ENCODE measurements at places on chromosomes 7 and 10.
A peak's percentile ranks its signal among the peaks of the same experiment; 100 is the strongest.

GRCh38 chr10:73494877-73495225 is 973 bp downstream of the PPP3CB start:
- DNase-seq, result no peak

DNA sequence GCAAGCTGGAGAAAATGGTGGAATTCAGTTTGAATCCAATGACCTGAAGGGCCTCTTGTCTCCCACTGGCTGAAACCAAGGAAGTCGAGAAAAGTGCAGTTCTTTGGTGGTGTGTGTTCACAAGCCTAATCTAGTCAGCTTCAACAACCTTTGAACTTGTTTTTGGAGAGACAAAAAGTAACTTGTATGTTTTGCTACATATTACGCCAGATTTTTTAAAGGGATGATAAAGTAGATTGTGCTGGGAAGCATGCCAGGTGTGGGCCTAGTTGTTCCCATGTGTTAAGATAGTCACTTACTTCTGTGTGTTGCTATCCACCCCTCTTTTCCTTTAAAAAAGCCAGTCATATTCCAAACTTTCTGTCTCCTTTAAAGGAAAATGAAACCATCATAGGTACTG is 79.7 kb upstream of the FAM3C start:
- DNase-seq, result no peak

DNA sequence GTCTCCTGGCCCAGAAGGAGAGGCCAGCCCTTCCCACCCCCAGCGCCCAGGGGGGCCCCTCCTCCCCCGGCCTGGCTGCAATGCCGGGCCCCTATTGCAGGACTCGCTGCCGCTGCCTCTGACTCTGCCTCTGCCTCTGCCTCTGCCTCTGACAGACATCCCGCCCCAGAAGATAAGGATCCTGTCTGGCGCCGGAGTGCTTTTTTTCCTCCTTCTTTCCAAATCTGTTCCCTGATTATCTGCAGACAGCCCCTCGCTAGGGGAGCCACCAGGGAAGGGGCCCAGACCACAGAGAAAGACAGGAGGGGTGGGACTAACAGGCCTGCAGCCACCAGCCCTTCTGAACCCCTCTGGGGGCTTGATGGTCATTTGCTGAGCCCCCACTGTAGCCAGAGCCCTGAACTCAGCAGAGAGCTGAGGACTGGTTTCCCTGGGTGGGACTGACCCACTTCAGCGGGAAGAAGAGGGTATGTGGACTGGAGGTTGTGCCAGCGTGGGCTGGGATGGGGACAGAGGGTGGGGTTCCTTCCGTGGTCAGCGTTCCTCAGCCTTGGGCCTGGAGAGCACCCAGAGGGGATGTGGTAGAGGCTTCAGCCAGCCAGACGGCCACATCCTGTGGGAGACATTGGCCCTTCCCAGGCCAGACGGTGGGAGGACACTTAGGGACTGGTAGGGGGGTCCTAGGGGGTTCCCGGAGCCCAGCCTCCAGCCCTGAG is 22.8 kb downstream of the UNC5B start:
- no peak for DNase-seq

DNA sequence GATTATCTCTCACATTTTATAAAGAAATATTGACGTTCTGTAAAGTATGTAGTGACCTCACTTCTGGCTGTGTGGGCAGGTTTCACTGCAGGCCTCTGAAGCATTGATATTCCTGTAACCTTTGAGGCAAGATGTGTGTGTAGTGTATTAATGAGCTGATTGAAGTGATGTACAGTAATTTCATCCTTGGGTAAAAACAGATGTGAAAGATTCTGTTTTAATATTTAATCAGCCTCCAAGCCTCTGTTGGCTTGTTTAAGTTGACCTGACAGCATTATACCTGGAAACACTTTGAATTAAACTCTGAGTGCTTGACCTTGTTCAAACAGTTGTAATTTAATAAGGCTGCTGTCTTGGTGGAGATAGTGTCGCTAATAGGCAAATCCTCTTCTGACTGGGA is 74.9 kb downstream of the KAT6B start:
- no peak for DNase-seq

DNA sequence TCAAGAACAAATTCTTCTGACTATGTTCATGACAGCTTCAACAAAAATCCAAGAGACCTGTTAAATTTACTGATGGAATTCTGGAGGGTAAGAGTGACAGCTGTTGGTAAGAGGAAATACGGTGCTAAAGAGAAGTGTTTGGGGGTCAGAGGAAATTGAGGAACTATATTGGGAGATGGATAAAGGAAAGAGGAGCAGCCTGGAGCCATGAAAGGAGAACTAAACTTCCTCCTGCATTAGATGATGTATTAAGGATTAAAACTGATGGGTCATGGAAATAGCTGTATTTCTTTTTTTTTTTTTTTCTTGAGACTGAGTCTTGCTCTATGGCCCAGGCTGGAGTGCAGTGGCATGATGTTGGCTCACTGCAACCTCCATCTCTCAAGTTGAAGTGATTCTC is 95.3 kb downstream of the HERPUD2 start:
- DNase-seq, result no peak

GRCh38 chr10:91040343-91040742 is 119.5 kb upstream of the ANKRD1 start:
- DNase-seq, result no peak

GRCh38 chr7:44257618-44258422 is 57.0 kb downstream of the YKT6 start:
- peak; percentile 56 for DNase-seq

GRCh38 chr10:74863551-74863950 is 37.2 kb downstream of the KAT6B start:
- no peak for DNase-seq

DNA sequence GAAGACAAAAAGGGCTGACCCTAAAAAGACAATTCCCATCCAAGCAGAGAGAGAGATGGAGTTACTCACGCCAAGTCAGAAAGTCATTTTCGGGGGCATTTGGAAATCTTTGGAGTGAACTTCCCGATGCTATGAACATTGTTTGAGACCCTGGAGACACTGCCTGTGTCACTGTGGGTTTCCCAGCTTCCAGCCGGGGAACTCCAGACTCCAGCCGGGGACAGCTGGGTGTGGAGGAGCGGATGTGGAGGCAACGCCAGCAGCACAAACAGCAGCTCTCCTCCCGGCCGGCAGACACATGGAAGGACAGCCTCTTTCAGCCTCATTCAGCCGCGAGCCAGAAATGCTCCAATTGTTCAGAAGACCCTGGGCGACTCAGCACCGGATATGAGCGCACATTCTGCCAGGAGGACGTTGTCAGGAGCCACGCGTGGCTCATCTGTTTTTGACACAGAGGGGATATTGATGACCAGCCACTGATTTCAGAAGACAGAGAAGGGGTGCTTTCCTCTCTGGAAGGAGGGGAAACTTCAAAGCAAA is 97.6 kb downstream of the PRPF18 start:
- peak; percentile 38 for DNase-seq

DNA sequence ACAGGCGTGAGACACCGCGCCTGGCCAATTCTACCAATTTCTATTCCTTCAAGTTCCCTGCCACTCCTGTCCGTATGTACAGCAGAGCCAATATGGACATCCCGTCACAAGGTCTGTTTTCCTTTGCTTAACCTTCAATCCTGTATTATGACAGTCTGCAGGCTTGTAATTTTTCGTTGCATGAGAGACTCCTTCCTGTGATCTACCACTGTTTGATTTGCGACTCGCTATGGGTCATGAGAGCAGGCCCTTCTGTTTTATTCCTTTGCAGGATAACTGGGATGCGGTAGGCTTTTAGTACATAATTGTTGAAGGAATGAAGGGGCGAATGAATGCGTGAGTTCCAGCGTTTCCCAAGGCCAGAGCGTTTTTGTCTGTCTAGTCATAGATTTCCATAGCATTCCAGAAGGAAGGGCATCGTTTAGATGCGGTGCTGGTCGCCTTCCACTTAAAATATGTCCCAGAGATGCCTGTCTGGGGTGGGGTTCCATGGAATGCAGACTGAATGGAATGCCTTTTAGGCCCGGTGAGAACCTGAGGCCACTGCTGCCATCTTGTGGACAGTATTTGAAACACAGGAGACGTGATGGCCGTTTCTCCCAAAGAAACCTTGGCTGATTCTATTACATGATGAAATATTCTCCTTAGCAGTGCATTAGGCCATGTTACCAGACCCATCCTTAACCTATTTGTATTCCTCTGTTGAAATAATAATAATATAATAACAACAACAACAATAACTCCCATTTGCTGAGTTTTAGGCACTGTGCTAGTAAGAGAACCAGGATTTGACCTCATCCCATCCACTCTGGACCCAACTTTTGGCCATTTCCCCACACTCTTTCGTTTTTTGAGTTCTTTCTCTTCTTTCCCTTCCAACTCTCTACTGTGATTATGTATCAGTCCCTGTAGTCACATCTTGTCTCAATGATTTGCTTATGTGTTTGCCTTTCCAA is 193.2 kb downstream of the MYOF start:
- peak; percentile 30 for DNase-seq

DNA sequence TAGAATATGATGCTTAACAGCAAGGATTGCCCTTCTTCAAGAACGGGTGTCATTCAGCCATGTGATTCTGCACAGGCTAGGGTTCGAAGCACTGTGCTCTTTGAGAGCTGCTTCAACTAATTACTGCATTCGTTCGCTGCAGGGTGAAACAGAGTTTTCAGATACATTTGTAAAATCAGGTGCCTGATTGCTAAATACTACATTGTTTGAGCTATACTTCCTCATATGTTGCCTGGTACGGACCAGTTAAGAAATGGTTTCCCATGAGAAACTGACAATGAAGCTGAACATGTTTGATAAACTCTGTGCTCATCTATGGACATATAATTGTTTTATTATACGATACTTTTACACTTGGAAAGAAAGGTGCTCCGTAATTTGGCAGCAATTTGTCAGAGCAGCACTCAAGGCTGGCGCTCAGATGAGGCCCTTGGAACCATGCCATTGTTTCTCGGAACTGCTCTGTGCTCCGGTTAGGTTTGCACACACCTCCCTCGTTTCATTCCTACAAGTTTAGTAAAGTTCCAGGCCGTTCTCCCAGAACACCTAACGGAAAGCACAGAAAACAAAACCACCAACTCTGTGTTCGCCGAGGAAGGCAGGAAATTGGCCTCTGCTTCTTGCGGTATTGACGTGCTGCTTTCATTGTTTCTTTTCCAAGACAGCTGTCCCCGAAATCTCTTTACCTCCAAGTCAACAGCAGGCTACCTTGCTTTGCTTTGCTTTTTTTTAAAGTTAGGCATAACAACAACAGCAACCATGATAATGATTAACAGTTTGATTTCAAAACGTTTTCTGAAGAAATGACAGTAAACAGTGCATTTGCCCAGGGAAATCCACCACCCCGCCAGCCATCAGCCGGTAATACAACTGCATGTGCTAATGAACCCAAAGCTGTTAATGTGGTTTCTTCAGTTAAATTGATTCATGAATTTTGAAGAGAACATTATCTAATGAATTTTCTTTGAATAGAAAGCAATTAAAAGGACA is 206.9 kb downstream of the EBF3 start:
- DNase-seq, result no peak

DNA sequence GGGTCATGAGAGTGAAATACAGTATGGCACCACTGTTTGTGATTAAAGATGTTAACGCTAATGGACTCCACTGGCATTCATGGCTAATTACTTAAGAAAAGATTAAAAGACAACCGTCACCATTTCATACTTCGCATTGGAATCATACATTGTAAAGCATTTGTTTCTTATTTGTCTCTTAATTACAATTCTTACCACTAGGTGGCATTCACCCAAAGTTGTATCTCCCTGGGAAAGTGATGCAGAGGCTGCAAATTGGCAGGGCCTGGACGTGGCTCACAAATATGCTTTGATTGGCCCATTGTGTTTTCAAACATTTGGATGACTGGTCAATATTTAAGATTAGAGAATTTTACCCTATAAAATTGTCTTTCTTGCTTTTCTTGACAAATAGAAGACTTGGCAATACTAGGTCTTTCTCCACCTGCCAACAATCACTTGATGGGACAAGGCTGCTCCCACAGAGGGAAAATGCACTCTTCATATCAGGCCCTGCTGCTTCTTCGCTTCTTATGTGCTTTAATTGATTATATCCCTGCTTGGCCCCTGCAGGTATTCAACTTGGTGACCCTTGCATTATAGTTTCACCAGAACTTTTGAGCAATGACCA is 72.1 kb upstream of the STARD3NL start:
- DNase-seq, result no peak

DNA sequence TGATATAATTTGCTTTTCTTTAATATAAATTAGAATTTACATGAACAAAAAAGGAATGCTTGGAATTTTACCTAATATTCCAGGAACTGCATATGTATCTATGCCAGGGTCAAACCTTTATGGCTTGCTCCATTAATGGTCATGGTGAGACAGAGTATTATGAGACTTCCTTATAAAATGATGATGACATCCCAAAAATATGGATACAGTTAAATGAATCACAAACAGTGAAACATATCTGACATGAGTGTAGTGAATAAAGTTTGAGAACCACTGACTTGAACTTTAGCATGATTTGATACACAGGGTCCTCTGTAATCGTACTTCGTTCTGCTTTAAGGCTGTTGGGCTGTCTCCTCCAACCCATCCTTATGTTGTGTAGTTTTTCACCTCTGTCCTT is 51.8 kb downstream of the MARCHF5 start:
- no peak for DNase-seq

DNA sequence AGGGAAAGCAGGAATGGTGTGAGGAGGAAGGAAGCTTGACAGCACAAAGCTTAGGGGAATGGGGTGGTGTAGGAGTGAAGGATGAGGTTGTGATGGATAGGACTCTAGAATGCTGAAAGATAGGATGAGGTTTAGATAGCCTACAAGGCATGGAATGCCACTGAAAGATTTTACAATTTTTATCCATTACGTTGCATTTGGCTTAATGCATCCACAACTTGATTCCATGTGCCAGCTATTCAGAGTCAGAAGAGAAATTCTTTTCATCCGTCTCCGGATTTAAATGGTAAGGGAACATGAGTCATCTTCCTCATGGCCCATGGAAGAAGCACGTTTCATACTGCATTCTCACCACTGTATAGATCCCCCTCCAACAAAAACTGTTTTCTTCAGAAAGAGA is 212.4 kb upstream of the BMPER start:
- DNase-seq, result no peak

DNA sequence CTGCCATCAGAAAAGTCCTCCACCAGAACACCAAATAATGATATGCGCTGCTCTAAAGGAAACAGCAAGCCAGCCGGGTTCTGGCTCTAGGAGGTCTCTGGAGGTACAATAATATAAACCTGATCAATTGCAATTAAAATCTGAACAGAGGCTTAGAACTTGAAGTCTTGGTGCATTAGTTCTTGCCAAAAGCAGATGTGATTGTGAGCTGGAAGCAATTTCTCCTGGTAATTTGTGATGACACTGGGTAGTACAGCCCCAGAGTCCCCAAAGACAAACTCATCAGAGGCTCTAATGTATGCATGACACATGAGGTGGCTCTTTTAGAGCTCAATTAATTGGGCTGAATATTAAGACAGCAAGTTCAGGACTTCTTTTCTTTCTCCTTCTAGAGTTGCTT is 3.3 kb downstream of the ETV1 start:
- DNase-seq, result no peak

- DNase-seq, result no peak
Measured at GRCh38 chr7:471866-472639, 47.6 kb downstream of the PDGFA start.

- no peak for DNase-seq
Measured at GRCh38 chr7:95209276-95209675, 115.1 kb downstream of the PON1 start.

- no peak for DNase-seq
Measured at GRCh38 chr10:102460836-102461186, 9.5 kb upstream of the C10orf95 start.

GRCh38 chr7:17041324-17041723 is 159.5 kb upstream of the AGR3 start:
- DNase-seq, result no peak

- DNase-seq, result no peak
Measured at GRCh38 chr7:47967708-47968107, 11.7 kb downstream of the HUS1 start.

- DNase-seq, result no peak
Measured at GRCh38 chr10:117370205-117370604, 5.0 kb downstream of the PDZD8 start.

Measured in substantia nigra (tissue), 51 donors.